ENCODE measurements at places on chromosomes 3 and 15.

DNA sequence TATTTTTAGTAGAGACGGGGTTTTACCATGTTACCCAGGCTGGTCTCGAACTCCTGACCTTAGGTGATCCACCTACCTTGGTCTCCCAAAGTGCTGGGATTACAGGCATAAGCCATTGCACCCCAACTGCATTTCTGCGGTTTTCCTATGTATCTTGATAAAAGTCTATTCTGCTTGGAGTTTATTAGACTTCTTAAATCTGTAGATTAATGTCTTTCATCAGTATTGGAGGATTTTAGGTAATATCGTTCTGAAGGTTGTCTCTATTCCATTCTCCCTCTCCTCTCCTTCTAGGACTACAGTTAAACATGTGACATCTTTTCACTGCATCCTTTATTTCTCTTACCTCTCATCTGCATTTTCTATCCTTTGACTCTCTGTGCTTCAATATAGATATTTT lies 46.3 kb upstream of the GCNT3 start:
- no peak for DNase-seq

- DNase-seq: no peak
These were observed 40.8 kb downstream of the SRGAP3 start for GRCh38 chr3:9208605-9209152.

GRCh38 chr15:73110201-73110600 lies 57.9 kb downstream of the NEO1 start:
- no peak for DNase-seq

DNA sequence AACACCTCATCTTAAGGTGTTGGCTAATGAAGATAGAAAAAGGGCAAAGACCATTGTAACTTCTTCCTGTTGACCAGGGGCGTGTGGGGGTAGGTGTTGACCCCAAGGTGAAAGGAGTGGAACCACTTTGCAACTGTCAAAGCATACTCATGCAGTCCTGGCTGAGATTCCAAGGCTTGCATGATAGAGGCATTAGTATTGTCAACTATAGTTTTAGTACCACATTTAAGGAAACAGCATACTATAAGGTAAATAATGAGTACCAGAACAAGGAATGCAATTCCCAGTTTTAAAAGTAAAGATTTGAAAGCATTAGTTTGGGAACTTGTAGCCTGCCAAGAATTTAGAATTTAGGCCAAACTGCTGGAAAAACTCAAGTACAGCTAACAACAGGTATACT lies 27.8 kb upstream of the ADGRG7 start:
- no peak for DNase-seq

DNA sequence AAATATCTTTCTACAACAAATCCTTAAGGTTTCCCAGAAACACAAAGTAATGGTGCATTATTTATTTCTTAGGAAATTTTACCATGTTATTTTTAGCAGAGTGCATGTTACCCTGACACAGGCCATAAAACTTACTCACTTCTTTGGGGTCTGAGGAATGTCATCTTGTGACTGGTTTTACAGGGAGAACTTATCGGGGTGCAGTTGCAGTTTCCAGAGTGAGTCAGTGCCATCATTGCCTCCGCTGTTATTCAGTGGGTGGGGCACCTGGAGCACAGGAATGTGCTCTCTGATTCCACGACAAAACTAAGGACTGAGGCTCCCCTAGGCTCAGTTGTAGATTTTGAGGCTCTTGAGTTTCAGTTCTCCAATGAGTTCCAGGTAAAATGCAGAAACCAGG lies 11.1 kb upstream of the GREM1 start:
- DNase-seq: no peak

GRCh38 chr3:22634433-22634832 lies 568.7 kb upstream of the UBE2E2 start:
- DNase-seq: no peak

- no peak for DNase-seq
These were observed 18.4 kb upstream of the NEK10 start for GRCh38 chr3:27387625-27388024.

DNA sequence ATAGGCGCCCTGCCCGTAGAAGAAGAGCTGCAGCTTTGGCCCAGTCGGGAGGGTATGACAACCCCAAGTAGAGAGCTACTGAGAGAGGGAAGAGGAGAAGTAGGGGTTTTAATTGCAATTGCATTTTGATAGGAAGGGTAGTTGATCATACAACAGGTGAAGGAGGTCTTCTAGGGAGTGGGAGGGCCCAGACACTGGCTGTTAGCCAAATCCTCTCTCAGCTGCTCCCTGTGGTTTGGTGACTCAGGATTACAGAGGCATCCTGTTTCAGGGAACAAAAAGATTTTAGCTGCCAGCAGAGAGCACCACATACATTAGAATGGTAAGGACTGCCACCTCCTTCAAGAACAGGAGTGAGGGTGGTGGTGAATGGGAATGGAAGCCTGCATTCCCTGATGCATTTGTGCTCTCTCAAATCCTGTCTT lies 408.9 kb upstream of the THBS1 start:
- peak; percentile 21 for DNase-seq

DNA sequence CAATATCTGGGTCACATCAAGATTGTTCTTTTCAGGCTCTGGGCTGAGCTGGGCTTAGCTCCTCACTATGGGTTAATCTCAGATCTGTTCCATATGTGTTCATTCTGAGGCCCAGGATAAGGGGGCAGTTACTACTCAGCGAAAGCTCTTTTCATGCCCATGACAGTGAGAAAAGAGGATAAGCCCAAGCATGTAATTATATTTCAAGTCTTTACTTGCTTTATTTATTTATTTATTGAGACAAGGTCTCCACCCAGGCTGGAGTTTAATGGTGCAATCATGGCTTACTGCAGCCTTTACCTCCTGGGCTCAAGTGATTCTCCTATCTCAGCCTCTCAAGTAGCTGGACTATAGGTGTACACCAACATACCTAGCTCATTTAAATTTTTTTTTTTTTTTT lies 44.7 kb upstream of the SELENOK start:
- no peak for DNase-seq

DNA sequence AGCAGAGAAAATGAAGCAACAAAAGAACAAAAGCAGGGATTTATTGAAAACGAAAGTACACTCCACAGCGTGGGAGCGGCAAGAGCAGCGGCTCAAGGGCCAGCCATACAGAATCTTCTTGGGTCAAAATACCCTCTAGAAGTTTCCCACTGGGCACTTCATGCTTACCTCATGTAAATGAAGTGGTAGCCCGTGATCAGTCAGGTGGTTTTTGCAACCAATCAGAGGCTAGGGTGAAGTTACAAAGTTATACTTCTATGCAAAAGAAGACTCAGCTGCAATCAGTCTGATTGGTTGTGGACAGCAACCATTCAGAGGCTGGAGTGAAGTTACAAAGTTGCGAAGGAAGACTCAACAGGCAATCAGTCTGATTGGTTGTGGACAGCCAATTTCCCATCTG lies 37.8 kb upstream of the TRH start:
- DNase-seq: no peak

GRCh38 chr3:39750712-39751111 lies 58.7 kb upstream of the MYRIP start:
- no peak for DNase-seq

- no peak for DNase-seq
These were observed 48.1 kb upstream of the GK5 start for GRCh38 chr3:142273501-142273900.

Measured in stimulated activated CD4-positive, alpha-beta T cell treated with anti-CD3 and anti-CD28 coated beads, Interleukin-12 subunit alpha, Interleukin-12 subunit beta, amount 100 ng/mL, for 24 hours (primary cell).